ENCODE measurements at places on chromosomes 7 and 10.

GRCh38 chr7:143013473-143013872 lies 13.5 kb downstream of the OR9A2 start:
- DNase-seq = no peak

GRCh38 chr7:24733414-24734060 lies 23.7 kb downstream of the GSDME start:
- DNase-seq = no peak

GRCh38 chr7:50226145-50226544 lies 78.4 kb upstream of the IKZF1 start:
- no peak for DNase-seq

GRCh38 chr10:6601246-6601805 lies 21.2 kb upstream of the PRKCQ start:
- no peak for DNase-seq

GRCh38 chr10:35063837-35064454 lies 26.2 kb downstream of the CUL2 start:
- DNase-seq = no peak

DNA sequence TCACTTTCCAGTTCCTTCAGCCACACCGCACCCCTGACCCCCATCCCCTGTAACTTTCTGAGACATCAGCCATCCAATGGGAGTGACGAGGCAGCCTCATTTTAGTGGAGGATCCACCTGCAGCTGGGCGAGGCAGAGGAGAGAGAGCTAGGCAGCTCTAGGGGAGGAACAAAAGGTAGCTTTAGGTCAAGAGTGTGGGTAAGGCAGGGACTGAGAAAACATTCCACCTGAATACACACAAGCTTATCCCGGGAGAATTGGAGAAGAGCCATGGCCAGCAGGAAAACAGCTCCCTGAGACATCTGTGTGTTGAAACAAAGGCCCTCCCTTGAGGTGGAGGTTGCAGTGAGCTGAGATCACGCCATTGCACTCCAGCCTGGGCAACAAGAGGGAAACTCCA lies 6.7 kb upstream of the KLRG2 start:
- DNase-seq = no peak

DNA sequence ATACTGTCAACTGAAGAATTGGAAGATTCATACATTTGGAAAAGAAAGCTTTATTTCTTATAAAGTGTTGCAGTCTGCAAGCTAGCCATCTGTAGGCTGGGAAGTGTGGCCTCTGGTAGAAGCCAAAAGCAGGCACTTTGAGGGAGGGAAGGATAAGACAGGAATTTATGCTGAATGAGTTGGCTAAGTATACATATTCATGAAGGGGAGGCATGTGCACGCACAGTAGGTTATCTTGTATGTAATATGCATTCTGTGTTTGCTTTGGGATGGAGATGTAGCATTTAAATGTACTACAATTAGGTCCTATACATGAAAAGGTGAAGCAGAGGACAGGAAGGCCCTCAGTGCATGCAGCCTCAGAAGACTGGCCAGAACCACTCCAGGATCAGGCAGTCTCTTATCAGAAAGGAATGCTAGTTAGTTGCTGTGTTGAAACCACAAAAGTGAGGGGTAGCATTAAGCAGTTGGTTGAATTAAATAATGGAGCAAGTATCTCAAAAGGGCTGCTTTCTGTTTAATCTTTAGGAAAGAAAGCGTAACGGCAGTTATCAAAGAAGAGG lies 40.9 kb downstream of the MYO3A start:
- no peak for DNase-seq

DNA sequence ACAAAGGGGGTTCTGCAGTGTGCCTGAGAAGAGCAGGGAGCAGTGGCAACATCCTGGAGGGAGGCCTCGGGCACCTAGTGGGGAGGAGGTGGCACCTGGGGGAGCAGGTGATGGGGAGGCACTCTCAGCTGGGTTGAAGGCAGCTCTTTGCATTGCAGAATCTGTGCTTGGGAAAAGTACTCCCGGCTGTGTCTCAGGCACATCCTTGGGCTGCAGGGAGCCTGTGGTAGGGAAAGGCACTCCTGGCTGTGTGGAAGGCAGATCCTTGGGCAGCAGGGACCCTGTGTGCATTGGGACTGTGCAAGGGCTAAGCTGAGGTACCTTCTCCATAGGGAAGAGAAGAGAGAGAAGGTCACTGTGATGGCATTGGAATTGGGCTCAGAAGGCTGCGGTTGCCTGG lies 52.8 kb upstream of the ANTXRL start:
- no peak for DNase-seq
